HS-27A (cell line): ENCODE measurements at places on chromosomes 16 and 17.

DNA sequence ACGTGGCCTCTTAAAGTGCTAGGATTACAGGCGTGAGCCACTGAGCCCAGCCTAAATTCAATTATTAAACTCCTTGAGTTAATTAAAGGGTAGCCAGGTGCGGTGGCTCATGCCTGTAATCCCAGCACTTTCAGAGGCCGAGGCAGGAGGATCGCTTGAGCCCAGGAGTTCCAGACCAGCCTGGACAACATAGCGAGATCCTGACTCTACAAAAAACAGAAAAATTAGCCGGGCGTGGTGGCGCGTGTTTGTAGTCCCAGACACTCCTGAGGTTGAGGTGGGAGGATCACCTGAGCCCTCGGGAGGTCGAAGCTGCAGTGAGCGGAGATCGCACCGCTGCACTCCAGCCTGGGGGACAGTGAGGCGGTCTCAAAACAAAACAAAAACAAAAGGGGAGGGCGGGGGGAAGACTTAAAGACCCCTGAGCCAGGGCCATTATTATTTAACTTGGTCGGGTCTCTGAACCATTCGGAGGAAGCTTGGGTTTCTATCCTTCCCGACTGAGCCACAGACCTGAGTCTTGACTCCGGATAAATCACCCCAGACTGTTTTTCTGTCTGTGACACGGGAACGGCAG lies 19.5 kb downstream of the BCL7C start:
- no peak for DNase-seq

DNA sequence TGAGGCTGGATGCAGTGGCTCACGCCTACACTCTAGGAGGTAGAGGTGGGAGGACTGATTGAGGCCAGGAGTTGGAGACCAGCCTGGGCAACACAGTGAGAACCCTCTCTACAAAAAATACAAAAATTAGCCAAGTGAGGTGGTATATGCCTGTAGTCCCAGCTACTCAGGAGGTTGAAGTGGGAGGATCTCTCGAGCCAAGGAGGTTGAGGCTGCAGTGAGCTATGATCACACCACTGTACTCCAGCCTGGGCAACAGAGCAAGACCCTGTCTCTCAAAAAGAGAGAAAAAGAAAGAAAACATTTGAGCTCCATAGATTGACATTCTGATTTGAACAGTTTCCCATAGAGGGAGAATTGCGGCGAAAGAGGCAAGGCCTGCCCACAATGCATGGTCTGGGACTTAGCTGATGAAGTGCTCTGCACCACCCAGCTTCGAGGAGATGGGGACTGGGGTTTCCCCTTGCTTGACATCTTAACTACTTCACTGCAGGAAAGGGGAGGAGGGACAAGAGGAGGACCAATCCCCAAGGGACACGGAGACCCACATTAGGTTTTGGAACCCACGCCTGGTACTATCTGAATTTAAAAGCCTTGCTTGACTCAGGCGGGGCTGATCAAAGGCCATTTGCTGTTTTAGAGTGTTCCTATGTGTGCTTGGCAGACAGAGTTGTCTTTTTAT lies 21.7 kb downstream of the MSI2 start:
- DNase-seq, result no peak

DNA sequence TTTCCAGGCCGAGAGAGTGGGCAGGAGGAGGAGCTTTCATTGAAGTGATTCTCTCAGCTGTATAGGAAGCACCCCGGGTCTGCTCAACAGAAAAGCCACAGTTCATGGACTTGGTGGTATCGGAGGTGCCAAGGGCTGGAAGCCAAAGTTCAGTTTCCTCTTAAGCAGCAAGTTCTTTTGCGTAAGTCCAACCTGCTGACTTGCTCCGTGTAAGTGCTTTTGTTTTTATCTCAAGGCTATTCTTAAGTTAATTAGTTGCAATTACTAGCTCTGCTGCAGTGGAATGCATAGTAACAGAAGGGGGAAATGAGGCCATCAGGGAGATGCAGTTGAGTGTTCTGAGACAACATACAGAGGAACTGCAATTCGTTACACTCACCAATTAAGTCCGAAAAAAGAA lies 44.6 kb downstream of the SMIM36 start:
- no peak for DNase-seq

DNA sequence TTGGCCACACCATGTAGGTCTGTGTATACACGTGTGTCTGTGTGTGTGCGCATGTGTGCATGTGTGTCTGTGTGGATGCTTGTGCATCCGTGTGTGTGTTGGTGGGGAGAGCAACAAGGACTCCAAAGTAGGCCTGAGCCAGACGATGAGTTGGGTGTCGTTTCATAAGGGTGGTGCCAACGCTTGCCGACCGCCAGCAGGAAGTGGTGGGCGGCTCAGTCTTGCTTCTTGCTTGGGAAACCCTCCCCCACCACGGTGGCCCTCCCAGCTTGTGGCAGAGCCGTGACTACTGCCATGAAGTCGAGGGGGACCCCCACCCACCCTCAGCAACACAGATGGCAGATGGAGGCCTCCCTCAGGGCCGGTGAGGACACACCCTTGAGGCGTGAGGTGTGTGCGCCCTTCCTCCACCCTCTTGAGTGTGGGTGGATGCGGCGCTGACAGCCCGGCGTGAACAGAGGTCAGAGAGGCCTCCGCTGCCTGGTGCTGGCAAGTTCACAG lies 17.5 kb downstream of the SBK1 start:
- no peak for DNase-seq

DNA sequence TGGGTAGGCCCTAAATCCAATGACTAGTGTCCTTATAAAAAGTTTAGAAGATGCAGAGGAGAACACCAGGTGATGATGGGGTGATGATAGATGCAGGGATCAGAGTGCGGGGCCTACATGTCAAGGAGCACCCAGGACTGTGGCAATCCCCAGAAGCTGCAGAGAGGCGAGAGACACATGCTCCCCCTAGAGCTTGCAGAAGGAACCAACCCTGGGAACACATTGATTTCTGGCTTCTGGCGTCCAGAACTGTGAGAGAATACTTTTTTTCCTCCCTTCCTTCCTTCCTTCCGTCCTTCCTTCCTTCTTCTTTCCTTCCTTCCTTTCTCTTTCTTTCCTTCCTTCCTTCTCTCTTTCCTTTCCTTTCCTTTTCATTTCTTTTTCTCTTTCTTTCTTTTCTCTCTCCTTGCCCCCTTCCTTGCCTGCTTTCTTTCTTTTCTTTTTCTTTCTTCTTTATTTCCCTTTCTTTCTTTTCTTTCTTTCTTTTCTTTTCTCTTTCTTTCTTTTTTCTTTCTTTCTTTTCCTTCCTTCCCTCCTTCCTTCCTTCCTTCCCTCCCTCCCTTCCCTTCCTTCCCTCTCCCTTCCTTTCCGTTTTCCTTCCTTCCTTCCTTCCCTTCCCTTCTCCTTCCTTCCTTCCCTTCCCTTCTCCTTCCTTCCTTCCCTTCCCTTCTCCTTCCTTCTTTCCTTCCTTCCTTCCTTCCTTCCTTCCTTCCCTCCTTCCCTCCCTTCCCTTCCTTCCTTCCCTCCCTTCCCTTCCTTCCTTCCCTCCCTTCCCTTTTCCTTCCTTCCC lies 134.3 kb downstream of the HAPSTR1 start:
- no peak for DNase-seq

GRCh38 chr16:67801883-67802282 lies 4.5 kb downstream of the RANBP10 start:
- no peak for DNase-seq

DNA sequence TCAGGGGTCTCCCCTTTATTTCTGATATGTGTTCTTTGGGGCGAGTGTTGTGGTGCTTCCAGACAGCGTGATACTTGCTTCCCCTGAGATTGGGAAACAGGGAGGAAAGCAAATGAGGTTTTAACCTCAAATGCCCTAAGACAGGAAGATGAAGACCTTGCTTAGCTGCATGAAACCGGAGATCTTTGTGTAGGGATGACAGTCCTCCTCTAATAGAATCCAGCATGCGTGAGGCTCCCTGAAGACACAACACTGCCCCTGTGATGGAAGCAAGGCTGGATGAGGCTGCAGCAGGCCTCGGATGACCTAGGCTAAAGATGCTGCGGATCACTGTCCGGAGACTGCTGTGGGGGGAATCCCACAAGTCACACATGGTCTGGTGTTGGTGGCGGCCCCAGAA lies 491.0 kb downstream of the CDH13 start:
- DNase-seq, result no peak

DNA sequence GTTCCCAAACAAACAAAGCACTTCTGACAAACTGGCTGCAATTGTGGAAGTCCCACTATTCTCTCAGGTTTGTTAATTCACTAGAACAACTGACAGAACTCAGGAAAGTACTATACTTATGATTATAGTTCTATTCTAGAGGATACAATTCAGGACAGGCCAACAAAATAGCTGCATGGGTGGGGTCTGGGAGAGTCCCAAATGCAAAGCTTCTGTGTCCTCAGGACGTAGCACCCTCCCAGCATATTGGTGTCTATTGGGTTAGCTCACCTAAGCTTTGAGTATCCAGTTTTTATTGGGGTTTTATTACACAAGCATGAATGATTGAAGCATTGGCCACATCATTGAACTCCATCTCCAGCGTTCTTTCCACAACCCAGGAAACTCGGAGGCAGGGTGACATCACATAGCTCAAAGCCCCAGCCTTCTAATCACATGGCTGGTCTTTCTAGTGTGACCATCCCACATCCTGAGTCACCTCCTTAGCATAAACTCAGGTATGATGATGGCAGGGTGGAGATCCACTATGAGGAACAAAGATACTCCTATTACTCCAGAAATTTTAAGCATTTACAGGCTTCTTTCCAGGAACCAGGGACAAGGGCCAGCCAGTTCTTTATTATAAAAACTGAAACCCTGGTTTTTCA lies 43.9 kb upstream of the CCNF start:
- DNase-seq, result no peak

DNA sequence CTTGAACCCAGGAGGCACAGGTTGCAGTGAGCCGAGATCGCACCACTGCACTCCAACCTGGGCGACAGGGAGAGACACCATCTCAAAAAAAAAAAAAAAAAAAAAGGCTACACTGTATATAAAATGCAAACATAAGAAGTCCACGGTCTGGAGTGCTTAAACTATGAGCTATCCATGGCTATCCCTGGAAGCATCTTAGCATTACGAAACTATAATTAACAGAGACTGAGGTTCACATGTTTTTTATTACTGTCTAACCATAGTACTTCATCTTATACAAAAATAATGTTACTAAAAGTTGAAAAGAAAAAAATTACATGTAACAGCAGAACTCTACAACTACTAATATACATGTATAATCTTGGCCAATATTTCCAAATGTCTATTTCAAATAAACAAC lies 32.8 kb downstream of the HELZ start:
- no peak for DNase-seq

- no peak for DNase-seq
Observed at GRCh38 chr17:75566834-75567233, 20.8 kb upstream of the MYO15B start.

DNA sequence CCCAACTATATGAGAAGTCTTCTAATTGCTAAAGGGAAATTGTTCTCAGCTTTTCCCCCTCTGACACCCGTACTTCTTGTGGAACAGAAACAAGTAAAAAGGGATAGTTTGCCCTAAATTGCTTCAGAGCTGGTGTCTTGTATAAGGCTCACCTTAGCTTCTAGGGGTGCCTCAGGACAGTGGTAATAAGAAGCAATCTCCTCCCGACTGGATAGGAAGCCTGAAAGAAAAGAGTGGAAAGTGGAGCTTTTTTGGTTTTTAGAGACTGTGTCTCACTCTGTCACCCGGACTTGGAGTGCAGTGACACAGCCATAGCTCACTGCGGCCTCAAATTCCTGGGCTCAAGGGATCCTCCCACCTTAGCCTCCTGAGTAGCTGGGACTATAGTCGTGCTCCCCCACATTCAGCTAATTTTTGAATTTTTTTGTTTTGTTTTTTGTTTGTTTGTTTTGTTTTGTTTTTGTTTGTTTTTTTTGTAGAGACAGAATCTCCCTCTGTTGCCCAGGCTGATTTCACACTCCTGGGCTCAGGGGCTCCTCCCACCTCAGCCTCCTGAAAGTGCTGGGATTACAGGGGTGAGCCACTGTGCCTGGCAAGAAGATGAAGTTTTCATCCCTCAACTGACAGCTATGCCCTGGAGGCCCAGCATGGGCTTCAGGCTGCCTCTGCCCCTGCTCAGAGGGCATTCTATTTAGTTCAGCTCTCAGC lies 3.4 kb downstream of the TAT start:
- DNase-seq, result no peak

- no peak for DNase-seq
Observed at GRCh38 chr17:71558901-71559300, 561.9 kb upstream of the SOX9 start.

GRCh38 chr16:48507886-48508285 lies 102.1 kb downstream of the N4BP1 start:
- no peak for DNase-seq

DNA sequence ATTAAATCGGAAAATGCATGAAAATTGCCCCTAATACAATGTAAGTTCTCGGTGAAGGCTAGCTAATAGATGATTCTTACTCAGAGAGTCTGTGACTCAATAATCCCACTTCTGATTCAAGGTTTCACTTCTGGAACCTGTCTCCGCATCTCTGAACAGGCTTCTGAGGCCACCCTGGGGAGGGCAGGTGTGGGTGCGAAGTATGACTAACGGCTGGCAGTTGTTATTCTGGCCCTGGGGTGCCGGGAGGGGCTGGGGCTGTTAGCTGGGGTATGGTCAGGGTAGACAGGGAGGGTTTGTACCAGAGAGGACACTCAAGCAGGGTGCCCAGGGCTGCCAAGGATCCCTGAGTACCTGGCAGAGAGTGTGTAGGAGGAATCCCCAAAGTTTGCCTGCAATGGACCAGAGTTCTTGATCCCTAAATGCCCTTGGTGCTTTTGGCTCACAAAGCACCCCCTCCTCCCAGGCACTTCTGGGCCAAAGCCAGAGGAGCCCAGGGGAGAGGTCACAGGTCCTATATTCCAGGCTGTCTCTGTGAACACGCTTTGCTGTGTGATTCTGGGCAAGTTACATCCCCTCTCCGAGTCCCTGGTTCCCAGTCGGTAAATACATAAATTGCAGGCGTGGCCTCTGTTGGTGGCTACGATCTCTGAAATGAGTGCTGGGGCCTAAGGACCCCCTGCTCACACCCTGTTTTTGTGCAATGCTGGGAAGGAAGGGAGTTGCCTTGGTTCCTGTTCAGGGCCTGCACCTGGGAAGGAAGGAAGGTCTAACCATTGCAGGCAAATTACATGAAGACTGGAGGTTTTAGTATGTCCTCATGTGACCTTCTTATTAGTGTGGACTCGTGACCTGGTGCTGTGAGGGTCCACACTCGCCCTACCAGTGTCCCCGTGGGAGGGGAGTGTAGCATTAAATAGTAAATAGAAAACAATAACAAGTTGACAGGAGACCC lies 49.9 kb upstream of the CPNE2 start:
- DNase-seq, result no peak

- no peak for DNase-seq
Observed at GRCh38 chr17:78130090-78130436, 508 bp upstream of the TMC8 start.
